T-cell (primary cell): ENCODE measurements at places on chromosomes 13 and 19.
A peak's percentile ranks its signal among the peaks of the same experiment; 100 is the strongest.

- DNase-seq, result no peak
Measured at GRCh38 chr13:43516401-43516833, 270.4 kb downstream of the ENOX1 start.

DNA sequence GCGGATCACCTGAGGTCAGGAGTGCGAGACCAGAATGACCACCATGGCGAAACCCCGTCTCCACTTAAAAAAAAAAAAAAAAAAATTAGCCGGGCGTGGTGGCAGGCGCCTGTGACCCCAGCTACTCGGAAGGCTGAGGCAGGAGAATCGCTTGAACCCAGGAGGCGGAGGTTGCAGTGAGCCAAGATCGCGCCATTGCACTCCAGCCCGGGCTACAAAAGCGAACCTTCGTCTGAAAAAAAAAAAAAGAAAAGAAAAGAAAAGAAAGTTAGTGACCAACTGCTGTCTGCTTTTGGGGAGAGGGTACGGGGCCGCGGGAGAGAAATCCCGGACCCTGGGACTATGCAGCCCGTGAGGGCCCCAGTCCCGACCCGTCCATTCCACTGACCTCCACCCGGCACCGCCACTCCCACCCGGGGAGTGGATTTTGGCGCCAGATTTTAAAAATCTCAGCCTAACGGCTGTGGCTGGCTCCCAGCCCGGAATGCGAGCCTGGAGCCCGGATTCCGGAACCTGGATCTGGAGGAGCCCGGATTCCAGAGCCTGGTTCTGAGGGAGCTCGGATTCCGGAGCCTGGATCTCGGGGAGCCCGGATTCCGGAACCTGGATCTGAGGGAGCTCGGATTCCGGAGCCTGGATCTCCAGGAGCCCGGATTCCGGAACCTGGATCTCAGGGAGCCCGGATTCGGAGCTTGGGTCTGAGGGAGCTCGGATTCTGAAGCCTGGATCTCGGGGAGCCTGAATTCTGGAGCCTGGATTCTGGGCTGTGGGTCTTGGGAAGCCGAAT is 6.1 kb upstream of the LMNB2 start:
- no peak for DNase-seq

DNA sequence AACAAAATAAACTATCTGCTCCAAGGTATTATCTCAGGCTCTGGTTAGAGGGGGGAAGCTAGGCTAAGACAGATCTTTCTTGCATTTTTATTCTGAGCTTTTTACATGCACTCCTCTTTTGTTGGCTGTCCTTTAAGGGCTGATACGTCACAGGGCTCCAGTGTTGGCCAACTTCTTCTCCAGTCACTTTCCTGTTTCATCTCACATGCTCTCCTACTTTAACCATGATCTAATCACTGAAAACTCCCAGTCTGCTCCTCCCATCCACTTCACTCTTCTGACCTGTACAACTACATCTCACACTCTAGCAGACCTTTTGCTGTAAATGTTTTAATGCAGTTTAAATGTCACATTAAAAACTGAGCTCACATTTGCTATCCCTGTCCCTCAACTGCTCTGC is 510.0 kb upstream of the KLF12 start:
- DNase-seq, result no peak

- DNase-seq, result no peak
Measured at GRCh38 chr13:111129465-111130115, 14.5 kb downstream of the ARHGEF7 start.

DNA sequence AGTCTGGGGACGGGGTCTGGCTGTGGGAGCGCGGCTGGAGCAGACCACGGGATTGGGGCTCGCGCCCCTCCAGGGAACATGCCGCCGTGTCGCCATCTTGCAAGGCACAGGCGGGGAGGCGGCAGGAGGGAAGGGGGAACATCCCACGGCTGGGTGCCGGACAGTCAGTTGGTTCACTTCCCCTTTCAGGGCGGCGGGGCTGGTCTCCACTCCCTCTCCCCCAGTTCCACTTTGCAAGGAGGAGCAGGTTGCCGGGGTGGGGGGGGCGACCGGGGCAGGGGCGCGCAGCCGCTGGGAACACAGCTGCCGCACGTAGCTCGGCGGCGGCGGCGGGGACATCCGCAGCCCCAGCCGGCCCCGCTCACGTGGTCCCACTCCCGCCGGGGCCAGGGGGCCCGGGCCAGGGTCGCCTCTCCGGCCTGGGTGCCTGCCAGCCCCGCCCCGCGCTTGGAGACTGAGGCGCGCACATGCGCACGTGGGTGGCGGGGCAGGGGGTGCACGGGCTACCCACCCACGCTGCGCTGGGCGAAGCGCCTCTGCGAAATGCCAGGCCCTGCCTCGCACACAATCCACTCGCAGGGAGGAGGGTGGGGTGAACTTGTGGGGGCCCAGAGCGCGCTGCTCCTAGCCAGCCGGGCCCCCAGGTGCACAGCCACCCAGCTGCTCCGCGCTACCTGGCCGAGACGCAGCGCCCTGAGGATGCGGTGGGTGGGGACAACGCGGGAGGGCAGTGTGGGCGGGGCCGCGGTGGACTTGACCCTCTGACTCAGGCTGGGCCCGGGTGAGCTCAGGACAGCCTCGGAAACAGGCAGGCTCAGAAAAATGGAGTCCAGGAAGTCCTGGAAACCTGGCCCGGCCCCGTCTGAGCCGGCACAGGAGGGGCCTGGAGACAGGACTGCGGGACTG is 6.4 kb downstream of the KLF16 start:
- DNase-seq, result no peak

- DNase-seq, result peak; percentile 75
Measured at GRCh38 chr19:29277102-29277501, 64.2 kb upstream of the UQCRFS1 start.

- DNase-seq, result no peak
Measured at GRCh38 chr13:34513526-34513925, 428.5 kb upstream of the NBEA start.

DNA sequence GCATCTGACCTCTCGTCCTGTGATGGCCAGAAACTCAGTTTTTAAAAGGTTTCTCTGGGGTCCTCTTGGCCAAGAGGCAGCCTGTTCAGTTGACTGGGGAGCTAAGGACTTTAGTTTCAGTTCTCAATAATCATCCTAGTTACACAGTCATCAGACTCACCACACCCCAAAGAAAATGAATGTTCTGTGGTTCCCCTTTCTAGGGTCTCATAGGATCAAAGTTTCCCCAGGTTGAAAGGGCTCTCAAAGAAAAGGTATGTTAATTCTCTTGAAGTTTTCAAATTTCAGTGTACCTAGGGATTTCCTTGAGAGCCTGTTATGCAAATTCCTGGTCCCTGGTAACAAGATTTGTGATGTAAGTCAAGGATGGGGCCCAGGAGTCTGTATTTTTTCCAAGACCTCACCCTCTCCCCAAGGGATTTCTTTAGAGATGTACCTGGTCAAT is 94.9 kb downstream of the FAM216B start:
- no peak for DNase-seq

- no peak for DNase-seq
Measured at GRCh38 chr13:114119196-114119595, 13.2 kb downstream of the RASA3 start.

DNA sequence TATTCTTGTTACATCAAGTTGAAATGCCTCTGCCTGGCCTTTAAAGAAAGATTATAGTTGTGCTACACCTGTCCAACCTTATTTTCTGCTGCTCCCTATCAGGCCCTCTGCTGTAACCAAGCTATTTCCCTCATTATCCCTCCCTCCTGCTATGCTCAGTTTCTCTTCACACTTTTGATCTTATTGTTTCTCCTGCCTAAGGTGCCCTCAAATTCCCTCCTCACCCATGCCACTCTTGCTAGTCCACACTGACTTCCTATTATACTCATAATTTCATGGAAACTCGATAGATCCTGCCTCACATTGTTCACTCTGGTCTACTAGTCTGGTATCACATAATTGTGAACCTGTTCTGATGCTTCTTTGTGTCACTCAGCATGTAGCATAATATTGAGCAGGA is 19.4 kb upstream of the ESD start:
- DNase-seq, result no peak

GRCh38 chr13:100175078-100175802 is 86.3 kb downstream of the PCCA start:
- no peak for DNase-seq

DNA sequence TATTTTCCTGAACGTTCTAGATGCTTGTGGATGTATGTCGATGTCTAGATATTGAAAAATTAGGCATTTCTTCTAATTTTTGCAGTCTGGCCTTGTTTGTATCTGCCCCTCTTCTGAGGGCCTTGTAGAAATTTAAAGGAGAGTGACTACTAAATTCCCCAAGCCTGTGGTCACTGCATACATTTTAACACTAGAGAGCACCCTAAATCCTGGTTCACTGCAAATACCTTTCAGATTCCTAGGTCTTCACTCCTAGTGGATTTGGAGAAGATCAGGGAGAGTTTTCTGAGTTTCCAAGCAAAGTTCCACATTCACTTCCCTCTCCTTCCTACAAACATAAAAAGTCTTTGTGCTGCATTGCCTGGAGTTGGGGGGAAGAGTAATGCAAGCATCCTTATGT is 1272.5 kb downstream of the OLFM4 start:
- DNase-seq, result no peak

GRCh38 chr13:111923439-111923838 is 143.5 kb upstream of the SOX1 start:
- DNase-seq, result no peak

DNA sequence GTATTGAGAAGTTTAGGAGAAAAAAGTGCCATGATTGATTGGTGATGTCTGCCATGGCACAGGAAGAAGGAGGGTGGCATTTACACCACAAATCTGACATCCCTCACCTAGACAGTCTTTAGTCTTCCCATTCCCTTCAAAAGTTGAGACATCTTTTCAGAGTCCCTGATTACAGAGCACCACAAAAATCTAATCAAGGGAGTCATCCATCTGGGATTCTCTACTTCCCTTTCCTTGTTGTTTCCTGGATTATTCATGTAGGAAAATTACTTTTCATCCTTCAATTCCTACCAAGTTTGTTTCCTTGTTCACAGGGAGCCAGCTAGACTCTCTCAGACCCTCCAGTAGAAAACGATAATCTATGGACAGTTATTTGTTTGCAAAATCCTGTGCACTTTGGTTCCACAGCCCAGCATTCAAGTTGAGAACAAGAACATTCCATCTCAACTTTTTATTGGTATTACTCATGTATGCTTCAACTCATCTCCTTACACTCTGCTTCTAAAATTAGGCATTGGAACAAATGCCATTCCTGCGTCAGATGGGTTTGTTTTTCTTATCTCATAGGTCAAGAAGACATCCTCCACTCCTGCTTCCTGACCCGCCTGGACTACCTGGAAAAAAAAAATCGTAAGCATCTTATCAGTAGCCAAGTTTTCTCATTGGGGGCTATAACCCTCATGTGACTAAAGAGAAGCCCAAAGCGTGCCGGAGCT is 259.9 kb downstream of the FOXO1 start:
- DNase-seq, result no peak

GRCh38 chr19:2016041-2016807 is 710 bp upstream of the BTBD2 start:
- peak; percentile 53 for DNase-seq

GRCh38 chr13:100213576-100213975 is 124.7 kb downstream of the PCCA start:
- DNase-seq, result no peak

- DNase-seq, result no peak
Measured at GRCh38 chr19:24098359-24098758, 11.4 kb downstream of the ZNF254 start.

DNA sequence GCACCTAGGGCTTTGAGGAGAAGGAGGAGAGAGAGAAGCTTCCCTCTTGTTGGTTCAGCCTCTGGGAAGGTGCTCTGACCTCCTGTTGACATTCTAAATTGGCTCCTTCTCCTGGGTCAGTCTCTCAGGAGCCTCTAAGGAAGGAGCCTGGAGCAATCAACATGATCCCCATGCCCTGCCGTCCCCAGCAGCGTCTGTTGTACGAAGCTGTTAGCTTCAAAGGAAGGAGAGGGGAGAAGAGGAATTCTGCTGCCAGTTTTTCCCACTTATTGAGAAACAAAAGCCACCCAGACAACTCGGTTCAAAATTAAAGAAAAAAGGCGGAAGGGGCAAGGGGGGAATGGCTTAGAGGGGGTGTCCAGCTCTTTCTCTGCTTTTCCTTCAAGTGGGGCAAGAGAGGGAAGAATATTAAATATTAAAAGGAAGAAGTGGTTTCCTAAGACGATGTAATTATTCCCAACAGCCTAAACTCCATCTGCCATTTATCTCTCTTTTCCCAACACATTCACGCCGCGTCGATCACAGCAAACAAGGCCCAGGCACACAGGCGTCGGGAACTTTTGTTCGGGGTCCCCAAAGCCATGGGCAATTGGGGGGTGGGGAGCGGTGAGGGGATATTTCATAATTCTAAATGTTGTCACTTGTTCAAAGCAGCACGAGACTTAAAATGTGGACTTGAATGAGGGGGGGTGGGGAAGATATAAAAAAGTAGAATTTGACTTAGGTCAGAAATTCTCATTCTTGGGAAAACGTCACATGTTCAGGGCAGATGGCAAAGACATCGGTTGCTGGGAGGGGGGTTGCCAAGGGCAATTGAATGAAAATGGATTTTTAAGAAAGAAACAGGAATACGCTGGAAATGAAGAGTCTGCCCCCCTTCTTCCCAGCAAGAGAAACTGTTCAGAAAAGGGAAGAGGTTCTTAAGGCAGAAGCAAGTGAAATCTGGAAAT is 116.8 kb upstream of the CACNA1A start:
- DNase-seq, result no peak

GRCh38 chr19:43606569-43607229 is 5.2 kb upstream of the SRRM5 start:
- no peak for DNase-seq

- no peak for DNase-seq
Measured at GRCh38 chr13:104993708-104994107, 1541.8 kb downstream of the EFNB2 start.

GRCh38 chr13:95708391-95708774 is 31.4 kb downstream of the DNAJC3 start:
- DNase-seq, result no peak

- no peak for DNase-seq
Measured at GRCh38 chr19:19538785-19539166, 711 bp downstream of the CILP2 start.

DNA sequence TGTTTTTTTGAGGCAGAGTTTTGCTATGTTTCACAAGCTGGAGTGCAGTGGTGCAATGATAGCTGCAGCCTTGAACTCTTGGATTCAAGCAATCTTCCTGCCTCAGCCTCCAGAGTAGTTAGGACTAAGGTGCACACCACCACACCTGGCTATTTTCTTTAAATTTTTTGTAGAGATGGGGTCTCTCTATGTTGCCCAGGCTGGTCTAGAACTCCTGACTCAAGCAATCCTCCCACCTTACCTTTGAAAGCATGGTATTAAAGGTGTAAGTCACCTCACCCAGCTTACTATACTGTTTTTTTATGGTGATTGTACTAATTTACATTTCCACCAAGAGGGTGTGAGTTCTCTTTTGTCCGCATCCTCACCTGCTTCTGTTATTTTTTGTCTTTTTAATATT is 110.0 kb downstream of the FREM2 start:
- no peak for DNase-seq

- no peak for DNase-seq
Measured at GRCh38 chr13:110316196-110316595, 9.1 kb downstream of the COL4A2 start.

- DNase-seq, result no peak
Measured at GRCh38 chr13:91247768-91248167, 99.7 kb upstream of the MIR17HG start.
